ENCODE measurements at places on chromosomes 7 and 10. TPM values are rescaled to one million over a fixed set of nuclear protein-coding genes. Genes with fewer than 3 reads are reported as not detected.

CHAT gene
- total RNA-seq = not detected

DNA sequence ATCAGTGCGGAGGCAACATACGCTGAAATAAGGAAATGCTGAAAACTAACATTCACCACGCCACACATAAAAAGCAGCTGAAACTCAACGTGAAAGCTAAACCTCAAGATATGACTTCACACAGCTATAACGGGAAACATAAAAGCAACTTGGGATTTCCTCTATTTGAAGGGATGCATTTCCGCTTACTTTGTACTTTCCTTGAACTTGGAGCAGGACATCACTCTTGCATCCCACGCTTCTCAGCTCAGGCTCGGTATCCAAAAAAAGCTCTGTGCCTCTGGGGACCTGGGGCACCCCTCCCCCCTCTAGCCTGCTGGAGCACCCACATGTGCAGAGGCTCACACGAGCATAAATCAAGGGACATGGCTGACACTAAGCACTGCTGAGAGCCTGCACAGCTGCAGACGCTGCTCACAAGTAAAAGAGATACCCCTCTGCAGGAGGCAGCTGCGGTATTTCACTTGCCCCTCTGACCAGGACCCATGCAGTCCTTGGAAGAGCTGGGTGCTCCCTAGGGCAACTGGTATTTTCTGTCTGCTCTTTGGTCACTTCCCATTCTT is 34.2 kb downstream of the PARD3 start:
- DNase-seq = peak; percentile 88

GRCh38 chr10:31004611-31005193 is 27.0 kb downstream of the ZNF438 start:
- peak; percentile 76 for DNase-seq

DNA sequence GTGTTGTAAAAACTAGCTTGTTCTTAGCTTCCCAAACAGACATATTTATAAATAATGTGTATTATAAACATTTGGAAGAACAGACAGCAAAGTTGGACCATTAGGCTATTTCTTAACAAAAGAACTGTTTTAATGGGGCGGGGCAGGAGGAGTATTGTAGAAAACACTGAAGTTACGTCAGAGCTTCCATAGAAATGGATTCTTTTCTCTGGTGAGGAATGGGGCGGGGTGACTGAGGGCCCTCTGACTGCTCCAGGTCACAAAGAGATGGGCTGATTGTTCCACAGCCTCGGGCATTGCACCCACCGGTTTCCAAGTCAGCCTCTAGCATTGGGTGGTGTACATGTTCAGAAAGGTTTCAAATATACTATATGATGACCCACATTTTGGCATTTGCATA is 36.8 kb upstream of the ADAM12 start:
- DNase-seq = no peak

LIPK gene
- total RNA-seq = 0.17 TPM

- DNase-seq = no peak
These were observed 136.6 kb downstream of the REEP3 start for GRCh38 chr10:63657761-63658160.

DNA sequence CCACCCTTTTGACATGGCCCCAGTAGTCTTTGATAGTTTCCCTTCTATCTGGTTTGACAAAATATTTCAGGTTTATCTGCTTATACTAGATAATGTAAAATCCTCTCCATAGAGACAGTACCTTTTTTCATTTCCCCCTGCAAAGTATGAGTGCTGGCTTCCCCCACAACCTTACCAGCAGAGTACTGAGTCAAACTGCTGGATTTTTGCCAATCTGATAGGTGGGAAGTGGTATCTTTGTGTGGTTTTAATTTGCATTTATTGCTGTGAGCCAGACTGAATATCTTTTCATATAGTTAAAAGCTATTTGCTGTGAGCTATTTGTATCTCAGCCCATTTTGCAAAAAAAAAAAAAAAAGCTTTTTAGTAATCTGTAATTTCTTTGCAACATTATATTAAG is 32.1 kb upstream of the HECTD2 start:
- no peak for DNase-seq

GRCh38 chr10:23994459-23995046 is 214.4 kb upstream of the KIAA1217 start:
- DNase-seq = peak; percentile 13

GRCh38 chr10:44756216-44756615 is 154.9 kb upstream of the TMEM72 start:
- DNase-seq = peak; percentile 74

DNA sequence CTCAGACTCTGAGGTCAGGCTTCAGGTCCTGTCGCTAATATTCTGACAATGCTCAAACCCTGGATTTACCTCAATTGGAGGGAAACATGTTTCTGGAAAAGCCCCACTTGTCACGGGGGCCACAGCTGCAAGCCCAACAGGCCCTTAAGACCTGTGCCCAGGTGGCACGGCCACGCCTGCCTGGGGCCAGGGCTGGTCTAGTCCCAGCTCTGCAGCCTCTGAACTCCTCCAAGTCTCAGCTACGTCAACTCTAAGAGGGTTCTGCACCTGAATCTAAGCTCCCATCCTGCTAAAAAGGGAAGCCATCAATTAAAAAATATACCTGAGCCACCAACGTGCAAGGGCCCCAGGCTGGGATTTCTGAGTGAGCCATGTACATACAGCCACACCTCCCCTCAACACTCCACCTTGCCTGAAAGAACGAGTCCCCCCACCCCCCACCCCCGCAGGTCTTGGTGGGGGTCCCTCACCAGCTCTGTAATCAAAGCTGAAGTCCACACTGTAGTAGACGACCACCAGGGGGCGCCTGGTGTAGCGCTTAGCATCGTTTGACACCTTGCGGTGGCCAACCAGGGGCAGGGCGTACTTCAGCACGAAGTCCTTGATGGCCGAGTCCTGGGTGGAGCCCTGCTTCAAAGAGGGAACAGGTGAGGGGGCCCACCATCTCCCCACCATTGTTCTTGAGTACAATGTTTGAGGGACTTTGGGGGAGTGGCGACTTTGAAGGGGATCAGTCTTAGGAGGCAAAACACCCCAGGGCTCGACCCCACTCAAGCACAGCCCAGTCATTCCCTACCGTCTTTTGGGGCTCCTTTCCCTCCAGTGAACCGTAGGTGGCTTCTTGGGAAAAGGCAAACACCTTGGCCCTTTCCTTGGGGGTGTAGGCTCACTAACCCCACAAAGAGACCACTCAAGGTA is 22.6 kb downstream of the PDIA4 start:
- DNase-seq = peak; percentile 67

DNA sequence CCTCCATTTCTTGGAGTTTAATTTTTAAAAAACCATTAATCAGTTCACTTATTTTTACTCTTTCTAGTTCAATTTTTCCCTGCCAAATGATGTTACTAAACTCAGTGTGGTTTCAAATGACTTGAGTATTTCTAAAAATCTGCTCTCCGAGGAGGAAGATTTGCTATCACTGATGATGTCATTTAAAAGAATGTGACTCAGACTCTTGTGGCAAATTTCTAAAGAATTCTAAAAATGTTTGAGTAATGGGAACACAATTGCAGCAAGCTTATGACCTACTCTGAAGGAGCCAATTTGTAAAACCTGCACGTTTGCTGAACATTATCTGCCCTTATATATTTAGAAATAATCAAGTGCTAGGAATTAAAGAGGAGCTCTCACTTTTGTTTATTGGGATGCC is 88.6 kb downstream of the SPAG6 start:
- DNase-seq = peak; percentile 88

GRCh38 chr7:108802650-108803049 is 233.0 kb downstream of the DNAJB9 start:
- DNase-seq = no peak

- DNase-seq = no peak
These were observed 6.6 kb upstream of the ZNF22 start for GRCh38 chr10:44993922-44994751.

GRCh38 chr7:43584195-43584586 is 1.3 kb downstream of the STK17A start:
- peak; percentile 72 for DNase-seq

GRCh38 chr7:80624763-80625162 is 13.7 kb upstream of the CD36 start:
- no peak for DNase-seq

HIBADH gene
- 99.7 TPM for total RNA-seq

DNA sequence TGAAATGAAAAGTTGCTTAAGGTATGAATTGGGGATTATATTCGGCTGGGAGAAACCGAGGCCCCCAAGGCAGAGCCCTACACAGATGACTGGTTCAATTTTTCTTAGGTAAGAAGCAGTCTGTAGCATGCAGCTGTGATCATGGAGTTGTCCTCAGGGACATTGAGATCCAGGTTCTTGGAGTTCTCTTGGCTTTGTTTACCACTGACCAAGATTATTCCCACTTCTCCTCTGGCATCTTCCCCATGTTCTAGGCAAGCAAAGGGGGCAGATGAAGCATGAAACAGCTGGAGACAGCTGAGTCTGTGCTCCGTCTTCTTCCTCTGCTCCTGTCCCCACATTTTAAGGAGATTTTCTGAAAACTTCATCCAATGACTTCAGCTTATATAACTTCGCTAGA is 129.5 kb upstream of the BMPER start:
- no peak for DNase-seq

ZNF503 gene
- total RNA-seq = 4.1 TPM

DNA sequence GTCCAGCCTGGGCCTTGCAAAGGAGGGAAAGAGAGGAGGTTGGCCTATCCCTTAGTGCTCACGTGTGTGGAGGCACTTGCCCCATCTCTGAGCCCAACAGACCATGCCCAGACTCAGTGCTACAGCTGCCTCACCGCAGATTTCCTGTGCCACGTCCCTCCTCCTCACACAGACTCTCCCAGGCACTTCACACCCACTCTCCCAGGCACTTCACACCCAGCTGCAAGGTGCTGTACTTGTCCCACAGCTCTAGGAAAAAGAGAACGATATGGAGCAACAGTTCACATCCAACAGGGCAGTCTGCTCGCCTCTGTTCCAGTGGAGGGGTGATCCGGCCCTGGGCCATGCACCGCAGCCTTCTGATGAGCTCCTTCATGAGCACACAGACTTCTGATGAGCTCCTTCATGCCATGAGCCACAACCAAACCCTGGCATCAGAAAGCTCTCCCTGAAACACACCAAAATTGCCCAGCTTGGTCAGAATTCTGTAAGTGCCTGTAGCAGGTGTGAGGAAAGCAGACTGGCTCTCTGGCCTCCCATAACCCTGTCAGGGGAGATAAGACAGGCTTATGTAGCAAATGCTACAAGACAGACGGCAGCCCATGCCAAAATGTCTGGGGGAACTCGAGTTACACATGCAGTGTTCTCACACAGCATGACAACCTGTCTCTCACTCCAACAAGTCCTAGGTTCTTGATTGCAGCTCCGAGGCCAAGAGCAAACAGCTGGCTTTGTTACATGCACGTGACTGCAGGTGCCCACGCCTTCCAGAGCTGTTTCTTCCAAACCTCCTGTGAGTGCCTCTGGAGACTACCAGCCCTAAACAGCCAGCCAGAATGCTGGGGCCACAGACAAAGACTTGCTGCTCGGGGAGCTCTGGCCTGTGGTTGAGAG is 348.5 kb downstream of the GRID1 start:
- no peak for DNase-seq

DNA sequence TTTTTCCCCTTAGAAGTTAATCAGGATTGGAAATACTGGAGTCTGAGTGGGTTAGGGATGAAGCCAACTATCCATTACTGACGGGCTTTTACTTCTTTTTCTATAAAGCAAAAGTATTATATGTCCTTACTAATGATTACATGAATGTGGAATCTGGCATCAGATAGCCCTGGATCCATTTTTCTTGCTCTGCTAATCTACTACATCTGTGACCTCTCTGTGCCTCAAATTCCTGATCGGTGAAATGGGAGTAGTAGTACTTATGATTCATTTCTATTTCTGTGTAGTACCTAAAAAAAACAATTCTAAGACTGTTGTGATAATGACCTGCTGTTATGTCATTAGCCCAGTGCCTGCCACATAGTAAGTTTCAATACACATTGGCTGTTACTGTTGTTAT is 621.6 kb downstream of the SORCS3 start:
- DNase-seq = no peak

CTTNBP2 gene
- total RNA-seq = 7.5 TPM

DNA sequence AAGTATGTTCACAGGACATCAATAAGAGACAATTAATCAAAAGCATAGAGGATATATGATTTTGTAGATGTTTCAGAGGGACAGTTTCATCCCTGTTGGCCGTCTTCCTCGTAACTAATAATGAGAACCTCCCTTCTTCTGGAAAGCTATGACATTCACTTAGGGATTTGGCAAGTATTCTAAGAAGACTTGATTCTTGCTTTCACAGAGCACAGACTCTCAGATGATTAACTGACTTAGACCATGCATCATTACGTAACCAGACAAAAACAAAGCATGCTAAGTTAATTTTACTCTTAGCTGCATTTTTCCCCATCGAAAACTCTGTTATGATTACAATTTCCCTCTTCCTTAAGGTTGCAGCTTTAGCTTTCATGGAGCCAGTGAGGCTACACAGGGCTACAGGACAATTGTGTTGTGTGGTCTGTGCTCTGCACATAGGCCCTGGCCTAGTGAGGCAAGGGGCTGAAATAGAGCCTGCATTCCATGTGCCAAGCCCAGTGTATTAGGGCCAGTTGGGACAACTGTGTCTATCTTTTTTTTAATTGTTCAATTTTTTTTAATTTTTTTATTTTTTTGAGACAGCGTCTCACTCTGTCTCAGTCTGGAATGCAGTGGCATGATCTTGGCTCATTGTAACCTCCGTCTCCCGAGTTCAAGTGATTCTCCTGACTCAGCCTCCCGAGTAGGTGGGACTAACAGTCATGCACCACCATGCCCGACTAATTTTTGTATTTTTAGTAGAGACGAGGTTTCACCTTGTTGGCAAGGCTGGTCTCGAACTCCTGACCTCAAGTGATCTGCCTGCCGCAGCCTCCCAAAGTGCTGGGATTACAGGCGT is 105.3 kb downstream of the PLXDC2 start:
- DNase-seq = peak; percentile 33

GRCh38 chr10:30046476-30046875 is 12.9 kb downstream of the JCAD start:
- DNase-seq = no peak

DNA sequence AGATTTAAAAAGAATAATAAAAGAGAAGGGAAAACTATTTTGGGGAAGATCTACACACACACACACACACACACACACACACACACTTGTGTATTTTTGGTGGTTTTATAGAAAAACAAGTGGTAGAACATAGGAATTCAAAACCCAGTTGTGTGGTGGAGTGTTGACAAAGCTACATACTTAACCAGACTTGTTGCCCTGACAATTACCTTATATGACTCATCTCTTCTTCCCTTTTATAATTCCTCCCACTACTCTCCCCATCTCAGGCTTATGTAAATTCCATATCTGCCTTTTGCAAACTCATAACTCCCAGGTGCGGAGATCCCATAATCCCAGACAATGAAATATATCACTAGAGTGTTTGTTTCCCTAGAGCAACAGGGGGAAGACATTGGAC is 873.7 kb downstream of the NXPH1 start:
- DNase-seq = no peak
